Fibroblast of skin of left quadriceps (primary cell): ENCODE measurements at places on chromosomes 12 and 14.

- DNase-seq, result peak; percentile 61
Observed at GRCh38 chr12:57793920-57794319, 11.3 kb downstream of the TSFM start.

GRCh38 chr12:74285773-74286172, 251.9 kb upstream of the ATXN7L3B start:
- DNase-seq, result no peak

GRCh38 chr12:47997321-47997720, 7.0 kb downstream of the COL2A1 start:
- DNase-seq, result no peak

- no peak for DNase-seq
Observed at GRCh38 chr12:112559784-112560183, 141.0 kb downstream of the PTPN11 start.

- DNase-seq, result no peak
Observed at GRCh38 chr14:99287269-99287942, 15.4 kb upstream of the BCL11B start.

- DNase-seq, result no peak
Observed at GRCh38 chr12:11801643-11802042, 152.2 kb downstream of the ETV6 start.

GRCh38 chr12:23421556-23421955, 527.9 kb downstream of the SOX5 start:
- DNase-seq, result no peak

GRCh38 chr12:42468921-42469320, 120.6 kb downstream of the PRICKLE1 start:
- DNase-seq, result no peak

DNA sequence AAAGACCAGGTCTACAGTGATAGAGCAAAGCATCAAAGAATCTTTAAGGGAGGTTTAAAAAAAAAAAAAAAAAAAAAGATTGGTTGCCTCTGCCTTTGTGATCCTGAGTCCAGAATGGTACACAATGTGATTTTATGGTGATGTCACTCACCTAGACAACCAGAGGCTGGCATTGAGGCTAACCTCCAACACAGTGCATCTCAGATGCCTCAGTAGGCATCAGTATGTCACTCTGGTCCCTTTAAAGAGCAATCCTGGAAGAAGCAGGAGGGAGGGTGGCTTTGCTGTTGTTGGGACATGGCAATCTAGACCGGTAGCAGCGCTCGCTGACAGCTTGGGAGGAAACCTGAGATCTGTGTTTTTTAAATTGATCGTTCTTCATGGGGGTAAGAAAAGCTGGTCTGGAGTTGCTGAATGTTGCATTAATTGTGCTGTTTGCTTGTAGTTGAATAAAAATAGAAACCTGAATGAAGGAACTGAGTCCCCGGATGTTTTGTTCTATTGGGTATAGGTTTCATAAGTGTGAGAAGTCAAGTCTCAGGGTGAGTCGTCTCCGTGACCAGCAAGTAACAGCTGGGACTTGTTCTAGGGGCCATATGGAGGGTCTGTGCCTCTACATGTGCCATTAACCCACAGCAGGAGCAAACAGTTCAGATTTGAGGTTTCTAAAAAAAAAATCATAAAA, 9.3 kb downstream of the PEBP1 start:
- DNase-seq, result no peak

DNA sequence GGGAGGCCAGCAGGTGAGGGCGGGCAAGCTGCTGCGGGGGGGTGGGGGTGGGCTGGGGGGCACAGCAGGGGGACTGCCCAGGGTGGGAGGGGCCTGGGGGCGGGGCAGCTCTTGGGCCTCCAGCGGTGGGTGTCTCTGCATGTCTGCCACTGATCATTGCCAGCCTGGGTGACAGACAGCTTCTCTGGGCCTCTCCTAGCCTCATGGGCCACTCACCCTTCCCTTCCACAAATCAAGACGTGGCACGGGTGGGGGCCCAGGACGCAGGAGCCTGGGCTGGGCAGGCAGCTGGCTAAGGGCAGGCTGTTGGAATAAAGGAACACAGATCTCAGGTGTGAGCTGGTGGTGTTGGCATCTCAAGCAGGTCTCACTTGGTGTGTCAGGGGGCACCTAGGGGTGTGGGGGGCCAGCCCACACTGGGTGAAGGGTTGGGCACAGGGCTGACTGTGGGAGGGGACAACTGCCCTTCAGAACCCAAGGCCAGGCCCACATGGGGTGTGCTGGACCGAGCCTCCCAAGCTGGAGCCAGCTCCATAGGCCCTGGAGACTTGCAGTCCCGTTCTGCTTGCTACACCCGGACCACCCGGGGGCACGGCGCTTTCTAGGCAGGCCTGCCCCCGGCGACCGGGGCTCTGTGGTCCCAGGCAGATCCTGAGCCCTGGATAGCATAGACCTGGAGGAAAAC, 3.0 kb downstream of the TEDC1 start:
- no peak for DNase-seq

- DNase-seq, result no peak
Observed at GRCh38 chr12:96132819-96133218, 61.4 kb upstream of the ELK3 start.

GRCh38 chr12:108637222-108637971, 3.7 kb upstream of the SELPLG start:
- DNase-seq, result no peak

GRCh38 chr14:104228716-104229533, 90.5 kb downstream of the KIF26A start:
- DNase-seq, result no peak

DNA sequence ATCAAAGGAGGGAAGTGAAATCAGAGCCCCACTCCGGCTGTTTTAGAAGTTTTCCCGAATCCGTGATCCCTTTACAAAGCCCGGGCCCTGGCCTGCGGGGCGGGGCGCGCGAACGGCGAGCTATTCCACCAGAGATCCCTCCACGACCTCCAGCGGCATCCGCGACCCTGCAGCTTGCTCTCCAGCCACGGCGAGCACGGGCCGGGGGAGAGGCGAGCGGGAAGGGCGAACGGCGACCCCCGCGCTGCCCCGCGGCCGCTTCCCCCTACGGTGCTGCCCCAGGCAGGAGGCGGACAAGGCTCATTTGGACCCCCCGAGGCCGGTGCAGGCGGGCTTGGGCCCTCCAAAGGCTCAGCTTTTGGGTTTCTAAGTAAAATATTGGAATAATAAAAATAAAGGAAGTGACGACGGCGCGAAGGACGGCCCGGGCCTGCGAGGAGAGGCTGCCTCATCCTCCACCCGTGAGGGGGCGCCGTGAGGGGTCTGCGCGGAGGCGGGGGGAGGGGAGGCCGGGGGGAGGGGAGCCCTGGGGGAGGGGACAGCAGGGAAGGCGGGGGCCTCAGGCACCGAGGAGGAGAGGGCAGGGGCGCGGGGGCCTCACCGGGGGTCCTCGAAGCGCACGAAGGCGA, 613 bp downstream of the SRSF9 start:
- no peak for DNase-seq

DNA sequence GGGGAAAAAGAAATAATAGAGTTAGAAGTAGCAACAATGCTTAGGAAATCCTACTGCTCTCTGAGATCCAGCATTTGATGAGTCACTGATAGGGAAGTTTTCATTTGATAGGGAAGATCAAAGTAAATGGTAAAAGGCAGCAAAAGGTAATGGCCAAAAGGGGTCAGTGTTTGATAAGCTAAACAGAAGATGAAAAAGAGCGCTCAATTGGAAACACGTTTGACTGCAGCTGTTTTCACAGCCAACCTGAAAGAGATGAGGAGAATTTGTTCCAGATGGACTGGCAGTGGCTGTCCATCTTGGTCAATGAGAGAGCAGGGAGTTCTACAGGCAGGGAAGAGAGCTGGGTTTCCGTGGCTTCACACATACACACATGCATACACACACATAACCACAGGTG, 264.2 kb downstream of the TMEM132C start:
- no peak for DNase-seq

DNA sequence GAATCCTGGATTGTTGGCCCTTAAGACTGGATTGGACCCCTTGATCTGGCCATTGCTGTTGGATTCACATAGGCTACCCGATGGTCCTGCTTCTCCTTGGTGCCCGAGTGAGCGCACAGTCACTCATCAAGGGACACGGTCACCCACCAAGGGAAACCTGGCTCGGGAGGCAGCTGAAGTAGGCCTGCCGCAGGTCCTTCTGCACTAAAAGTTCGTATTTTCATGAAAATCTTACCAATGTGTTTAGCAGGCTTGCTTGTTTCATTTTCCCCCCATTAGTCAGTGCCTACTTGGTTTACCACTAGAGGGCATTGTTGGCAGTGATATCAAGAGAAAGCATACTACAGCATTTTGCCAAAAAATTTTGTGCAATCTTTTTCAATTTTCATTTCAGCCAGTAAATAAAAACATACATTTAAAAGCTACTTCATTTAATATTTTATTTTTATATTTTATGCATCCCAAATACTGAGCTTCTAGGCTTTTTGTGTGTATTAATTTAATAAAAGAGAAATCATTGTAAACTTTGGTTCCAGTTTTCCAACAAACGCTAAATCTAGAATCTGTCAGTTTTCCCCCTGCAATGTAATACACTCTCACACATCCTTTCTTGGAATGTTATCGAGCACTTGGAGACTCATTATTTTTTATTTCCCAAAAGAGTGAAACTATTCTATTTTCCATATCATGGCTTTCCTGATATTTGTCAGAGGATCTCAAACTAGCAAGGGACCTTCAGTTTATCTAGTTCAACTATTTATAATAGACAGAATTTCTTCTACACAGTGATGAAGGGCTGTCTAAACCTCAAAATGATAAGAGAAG, 116.7 kb downstream of the LMNTD1 start:
- DNase-seq, result peak; percentile 57

DNA sequence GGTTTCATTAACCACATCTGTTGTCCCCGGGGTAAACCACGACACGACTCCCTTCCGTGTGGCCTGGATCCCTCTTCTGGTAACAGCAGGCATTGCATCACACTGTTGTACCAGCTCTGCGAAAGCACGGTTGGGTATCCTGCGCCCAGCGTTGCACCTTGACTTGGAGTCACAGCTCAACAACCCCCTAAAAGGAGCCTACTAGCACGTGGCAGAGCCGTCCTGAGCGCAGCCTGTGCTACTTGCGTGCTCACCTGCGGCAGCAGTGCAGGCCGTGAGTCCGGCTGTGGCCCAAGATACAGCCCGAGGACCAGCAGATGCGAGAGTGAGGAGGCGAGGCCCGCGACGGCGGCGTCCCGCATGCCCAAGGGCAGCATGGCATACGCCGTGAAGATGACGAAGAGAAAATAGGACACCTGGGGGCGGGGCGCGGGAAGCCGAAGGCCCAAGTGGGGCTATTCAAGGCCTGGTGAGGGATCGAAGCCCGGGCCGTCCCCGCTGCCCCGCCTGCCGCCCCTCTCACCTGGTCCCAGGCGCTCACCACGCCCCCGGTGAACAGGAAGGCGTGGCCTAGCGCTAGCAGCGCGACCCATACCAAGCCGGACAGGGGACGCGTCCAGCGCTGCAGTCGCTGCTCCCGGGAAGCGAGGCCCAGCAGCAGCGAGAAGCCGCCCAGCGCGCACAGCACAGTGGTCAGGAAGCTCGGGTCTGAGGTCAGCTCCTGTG, 2.4 kb downstream of the ADCY4 start:
- no peak for DNase-seq

- DNase-seq, result no peak
Observed at GRCh38 chr12:15013634-15014179, 40.9 kb downstream of the PDE6H start.

- no peak for DNase-seq
Observed at GRCh38 chr14:96050482-96050881, 11.3 kb downstream of the C14orf132 start.

DNA sequence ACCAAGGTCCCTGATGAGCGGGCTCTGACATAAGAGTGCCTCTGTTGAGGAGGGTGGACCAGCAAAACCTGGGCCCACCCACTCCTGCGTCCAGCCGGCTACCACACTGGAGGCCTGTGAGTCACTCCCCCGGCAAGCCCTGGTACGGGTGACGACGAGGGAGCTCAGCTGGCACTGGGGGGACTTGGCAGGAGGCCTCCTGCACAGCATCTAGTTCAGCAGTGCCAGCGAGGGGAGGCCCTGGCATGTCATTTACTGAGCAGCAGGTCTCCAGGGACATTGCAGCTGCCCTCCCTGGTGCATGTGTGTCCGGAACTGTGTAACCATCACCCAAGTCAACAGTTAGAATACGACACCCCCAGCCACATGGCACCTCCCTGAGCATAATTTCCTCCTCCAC, 24.4 kb downstream of the CD9 start:
- DNase-seq, result no peak

DNA sequence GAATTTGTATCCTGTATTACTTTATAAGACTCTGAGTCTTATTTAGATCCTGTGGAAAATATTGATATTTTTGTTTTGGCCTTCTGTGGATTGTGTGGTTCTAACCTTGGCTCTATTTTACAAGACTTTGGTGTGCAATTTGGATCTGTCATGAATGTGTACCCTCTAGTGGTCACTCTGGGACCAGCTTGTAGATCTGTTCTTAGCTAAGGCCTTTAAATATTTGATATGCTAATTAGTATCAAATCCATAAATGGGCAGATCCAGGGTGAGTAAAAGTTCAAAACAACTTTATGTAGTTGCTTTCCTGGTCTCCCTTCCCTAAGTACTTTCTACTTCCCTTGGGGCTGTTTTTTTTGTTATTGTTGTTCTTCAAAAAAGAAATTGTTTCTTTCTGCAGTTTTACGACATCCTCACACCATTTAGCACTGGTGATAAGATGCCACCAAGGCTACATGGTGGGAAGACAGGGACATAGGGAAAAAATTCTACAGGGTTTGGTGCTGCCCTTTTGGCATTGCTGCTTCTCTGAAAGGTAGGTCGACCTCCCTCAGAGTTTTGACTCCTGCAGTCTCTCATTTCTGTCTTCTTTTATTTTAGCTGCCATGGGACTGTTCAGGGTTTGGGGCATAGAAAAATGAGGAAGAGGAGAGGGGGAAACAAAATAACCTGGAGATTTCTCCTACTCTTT, 238.5 kb downstream of the GPHN start:
- DNase-seq, result peak; percentile 2

DNA sequence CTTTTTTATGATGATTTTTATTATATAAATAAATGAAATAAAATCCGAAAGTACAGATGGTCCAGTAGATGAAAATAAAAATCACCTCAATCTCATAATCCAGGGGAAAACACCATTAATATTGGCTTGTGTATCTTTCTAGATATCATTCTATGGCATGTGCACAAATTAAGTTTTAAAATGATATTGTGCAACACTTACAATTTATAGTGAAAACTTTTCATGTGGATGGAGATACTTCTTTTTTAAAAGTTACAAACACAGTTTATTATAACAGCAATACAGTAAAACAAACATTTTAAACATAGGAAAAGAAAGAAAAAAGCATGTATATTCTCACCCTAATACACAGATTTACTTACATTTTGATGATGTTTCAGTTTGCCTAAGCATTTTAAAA, 98.9 kb upstream of the RMST start:
- DNase-seq, result no peak

- DNase-seq, result no peak
Observed at GRCh38 chr12:22046968-22047390, 961 bp downstream of the CMAS start.

DNA sequence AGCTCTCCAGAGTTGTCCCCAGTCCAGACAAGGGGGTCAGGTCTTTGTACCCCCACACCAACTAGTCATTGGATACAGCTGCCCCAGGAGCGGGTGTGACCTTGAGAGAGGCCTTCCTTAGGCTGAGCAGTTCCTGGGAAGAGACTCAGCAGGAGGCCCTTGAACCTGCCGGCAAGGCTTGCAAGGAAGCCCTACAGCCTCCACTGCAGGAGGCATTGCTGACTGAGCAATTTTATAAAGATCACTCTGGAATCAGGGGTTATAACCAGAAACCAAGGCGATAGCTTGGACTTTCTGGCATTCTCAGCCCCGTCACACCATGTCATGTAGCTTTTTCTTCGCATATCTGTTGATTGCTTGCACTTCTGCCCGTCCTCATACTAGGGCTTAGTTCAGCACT, 291.3 kb upstream of the CRY1 start:
- DNase-seq, result no peak

GRCh38 chr12:56810918-56811317, 47.8 kb downstream of the HSD17B6 start:
- DNase-seq, result no peak
